ENCODE measurements at places on chromosomes 6 and 20. TPM values are rescaled to one million over a fixed set of nuclear protein-coding genes. Genes with fewer than 3 reads are reported as not detected.

IL17A gene
- total RNA-seq = not detected

CFAP206 gene
- total RNA-seq = 0.17 TPM

LPA gene
- not detected for total RNA-seq

PRSS35 gene
- total RNA-seq = 0.08 TPM

HS3ST5 gene
- total RNA-seq = not detected

RAB5IF gene
- total RNA-seq = 279 TPM

DUSP15 gene
- 0.95 TPM for total RNA-seq

EEF1A2 gene
- 155 TPM for total RNA-seq

SLC2A10 gene
- total RNA-seq = not detected

PEX3 gene
- 11.3 TPM for total RNA-seq

JPH2 gene
- total RNA-seq = 0.88 TPM

RNF39 gene
- not detected for total RNA-seq

DSE gene
- total RNA-seq = 12.4 TPM

All from A549 treated with RU486 at 1 μM for 4 hours (cell line).